ENCODE measurements at places on chromosomes 6 and 20.

DNA sequence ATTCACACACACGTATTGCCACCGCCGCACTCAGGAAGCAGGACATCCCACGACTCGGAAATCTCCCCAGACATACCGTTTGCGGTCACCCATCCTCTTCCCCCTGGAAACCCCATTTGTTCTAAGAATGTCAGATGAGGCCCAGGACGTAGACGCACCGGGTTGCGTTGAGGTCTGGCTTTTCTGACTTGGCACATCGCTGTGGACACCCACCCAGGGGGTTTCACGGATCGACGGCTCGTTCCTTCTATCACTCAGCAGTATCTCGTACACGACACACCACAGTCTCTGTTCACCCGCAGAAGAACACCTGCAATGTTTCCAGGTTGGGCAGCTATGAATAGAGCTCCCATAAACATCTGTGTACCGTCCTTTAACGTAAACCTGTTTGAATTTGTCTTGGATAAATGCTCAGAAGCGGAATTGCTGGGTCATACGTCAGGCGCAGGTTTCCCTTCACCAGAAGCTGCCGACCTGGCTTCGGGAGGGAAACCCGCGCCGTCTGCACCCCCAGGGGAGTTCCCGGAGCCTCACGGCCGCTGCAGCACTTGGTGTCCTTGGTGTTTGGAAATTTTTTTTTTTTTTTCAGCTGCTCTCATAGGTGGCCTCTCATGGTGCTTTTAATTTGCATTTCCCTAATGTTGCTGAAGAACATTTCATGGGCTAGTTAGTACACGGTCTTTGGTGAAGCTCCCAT, 9.3 kb upstream of the EEF1A2 start:
- DNase-seq = no peak

DNA sequence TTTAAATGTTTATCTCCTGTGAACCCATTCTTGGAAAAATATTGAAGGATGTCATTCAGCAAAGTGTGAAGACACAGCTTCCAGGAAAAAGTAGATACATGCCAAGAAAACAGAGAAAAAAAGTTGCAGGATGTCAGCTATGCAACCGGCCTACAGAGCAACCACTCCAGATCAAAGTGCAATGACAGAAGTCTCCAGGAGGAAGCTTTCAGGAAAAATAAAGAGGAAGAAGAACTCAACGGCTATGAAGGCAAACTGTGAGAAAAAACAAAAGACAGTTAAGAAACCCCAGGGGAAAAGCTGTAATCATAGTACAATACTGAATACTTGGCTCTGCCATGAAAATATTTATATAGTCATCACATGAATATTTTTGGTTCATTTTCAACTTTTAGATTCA, 30.6 kb downstream of the REPS1 start:
- DNase-seq = no peak

DNA sequence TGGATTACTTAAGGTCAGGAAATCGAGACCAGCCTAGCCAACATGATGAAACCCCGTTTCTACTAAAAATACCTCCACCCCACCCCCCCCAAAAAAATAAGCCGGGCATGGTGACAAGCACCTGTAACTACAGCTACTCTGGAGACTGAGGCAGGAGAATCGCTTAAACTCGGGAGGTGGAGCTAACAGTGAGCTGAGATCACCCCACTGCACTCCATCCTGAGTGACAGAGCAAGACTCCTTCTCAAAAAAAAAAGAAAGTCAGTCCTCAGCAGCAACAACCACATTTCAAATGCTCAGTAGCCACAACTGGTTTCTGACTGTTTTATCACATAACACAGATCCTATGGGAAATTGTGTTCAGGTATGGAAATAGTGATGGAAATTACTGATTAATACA, 135.3 kb downstream of the HFE start:
- no peak for DNase-seq

- no peak for DNase-seq
Measured at GRCh38 chr20:47241345-47241781, 115.1 kb downstream of the ZMYND8 start.

- DNase-seq = no peak
Measured at GRCh38 chr20:48957053-48957481, 35.6 kb downstream of the ARFGEF2 start.

DNA sequence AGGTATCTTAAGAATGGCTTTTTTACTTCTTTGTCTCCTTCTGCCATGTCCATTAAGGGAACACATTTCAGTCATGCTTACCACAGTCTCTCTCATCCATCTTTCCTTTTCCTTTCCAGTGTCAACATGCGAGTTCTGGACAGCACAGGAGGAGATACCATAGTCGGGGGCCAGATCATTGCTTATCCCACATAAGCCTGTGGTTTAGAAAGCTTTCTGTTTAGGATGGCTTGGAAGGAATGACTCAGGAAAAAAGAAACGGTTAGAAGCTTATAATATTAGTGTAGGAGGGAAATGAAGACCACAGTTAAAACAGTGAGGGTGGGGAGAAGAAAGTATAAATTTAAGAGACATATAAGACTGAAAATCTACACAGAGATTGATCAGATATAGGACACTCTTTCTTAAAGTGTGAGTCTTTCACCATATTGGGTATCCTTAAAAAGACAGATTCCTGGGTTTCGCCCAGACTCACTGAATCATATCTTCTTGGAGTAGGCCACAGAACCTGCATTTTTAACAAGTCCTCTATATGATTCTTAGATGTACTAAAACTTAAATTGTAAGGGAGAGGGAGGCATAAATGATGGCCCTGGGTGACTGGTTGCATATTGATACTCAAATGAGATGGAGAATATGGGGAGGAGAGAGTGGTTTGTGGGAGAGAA, 36.1 kb downstream of the DSE start:
- no peak for DNase-seq

GRCh38 chr6:3159805-3160781, 2.7 kb upstream of the TUBB2A start:
- no peak for DNase-seq

GRCh38 chr20:50013976-50014375, 31.2 kb downstream of the SNAI1 start:
- DNase-seq = no peak

DNA sequence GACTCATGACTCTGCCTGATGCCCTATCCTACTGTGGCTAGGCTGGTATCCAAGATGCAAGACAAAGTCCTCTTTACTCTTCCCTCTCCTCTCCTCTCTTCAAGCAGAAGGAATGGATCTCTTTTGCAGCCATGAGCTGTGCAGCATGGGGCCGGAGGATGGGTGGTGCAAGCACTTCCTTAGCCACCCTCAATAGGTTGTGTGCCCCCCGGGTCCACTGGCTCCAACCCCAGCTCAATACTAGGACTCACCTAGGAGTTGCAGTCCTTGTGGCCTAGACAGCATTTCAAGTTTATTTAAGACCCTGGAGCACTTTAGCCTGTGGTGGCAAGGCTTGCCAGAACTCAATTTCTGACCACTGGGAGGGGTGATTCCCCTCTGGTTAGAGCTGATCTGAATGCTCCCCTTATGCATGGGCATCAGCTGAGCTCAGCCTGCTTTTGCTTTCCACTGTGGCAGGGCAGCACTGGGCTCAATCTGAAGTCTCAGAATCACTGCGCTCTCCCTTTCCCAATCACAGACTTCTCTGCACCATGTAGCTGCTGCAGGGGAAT, 29.0 kb upstream of the GRM4 start:
- no peak for DNase-seq

DNA sequence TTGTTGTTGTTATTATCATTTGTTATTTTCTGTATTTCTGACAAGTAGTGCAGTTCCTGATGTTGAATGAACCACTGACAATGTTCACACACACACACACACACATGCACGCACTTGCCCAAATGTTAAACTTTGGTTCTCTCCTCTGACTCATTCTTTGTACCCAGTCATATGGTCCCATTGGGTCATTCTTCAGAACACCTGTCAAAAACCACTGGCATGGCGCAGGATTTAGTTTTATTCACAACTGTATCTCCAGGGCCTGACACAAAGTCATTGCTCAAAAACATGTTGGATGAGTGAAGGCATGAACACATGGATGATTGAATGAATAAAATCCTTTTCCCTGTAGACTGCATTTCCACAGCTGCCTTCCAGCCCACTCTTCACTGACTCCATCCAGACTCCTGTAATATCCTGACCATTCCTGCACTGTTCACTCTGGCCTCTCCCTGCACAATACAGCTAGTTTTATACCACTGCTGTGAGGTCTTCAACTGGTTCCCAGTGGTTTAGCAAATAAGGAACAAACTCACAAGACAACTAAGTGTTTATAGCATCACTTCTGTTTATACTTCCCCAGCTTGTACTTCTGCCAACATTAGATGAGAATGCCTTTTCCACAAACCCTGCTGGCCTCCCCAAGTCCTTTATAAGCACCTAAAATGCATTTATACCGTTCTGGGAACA, 6.9 kb upstream of the CST11 start:
- DNase-seq = no peak

DNA sequence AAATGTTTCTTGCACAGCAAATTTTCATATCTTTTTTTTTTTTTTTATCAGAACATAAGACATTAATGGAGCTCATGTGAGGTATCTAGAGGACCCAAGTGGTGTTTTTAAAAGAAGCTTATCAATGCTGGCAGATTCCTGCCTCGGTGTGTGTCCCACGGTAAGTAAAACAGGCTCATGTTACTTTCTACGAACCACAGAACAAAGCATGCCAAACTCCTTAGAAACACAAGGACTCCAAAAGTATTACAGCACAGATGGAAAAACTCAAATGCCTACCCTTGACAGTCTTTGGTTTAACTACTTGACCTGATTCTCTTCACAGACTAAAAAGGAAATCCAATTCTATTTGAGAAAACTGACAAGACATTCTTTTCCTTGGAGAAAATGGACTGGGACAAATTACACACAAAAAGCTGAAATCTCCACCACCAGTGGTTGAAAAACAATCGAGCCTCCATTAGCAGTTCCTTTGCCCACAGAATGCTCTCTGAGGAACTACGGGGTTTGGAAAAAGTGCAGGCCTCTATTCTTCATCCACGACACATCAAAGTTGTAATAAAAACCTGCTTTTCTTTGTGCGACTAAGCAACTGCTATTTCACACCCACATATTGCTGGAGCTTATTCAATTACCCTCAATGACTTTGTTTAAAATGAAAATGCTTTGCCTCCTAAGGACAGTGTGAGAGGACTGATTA, 5.4 kb downstream of the METTL24 start:
- DNase-seq = no peak

- no peak for DNase-seq
Measured at GRCh38 chr20:4076671-4077070, 61.3 kb upstream of the RNF24 start.

DNA sequence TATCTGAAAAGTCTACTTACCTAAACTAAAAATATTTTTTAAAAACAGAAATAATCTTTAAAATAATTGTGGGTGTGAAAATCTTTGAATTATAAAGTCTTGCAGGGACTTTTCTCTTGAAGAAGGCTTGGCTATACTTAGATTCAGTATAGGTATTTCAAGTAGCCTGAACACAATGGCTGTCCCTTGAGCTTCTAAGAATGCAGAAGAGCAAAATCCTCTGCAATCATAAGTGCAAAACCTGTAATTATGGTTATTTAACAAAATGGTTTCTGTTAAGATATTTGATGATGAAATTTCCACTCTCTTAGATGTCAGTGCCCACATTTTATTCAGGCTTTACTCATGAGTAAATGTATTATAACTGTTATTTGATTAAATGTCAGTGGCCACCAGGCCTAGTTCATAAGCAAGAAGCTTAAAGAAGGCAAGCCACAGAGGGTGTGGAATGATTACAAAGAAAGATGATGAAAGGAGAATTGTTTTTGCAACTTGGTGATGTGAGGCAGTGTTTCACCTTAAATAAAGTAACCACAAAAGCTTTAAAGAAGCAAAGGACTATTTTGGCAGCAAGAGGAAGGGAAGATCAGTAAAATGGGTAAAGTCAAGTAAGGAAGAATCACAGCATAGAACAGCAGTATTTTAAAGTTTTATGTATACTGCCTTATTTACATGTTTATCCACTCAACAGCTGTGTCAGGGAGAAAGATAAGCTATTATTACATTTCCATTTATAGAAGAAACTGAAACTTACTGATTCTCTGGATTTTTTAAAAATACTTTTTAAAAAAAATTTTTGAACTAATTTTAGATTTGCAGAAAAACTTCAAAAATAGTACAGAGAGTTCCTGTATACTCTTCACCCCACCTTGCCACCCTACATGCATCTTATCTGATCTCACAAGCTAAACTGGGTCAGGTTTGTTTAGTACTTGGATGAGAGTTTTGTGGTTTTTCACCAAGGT, 351.2 kb upstream of the RUNX2 start:
- DNase-seq = no peak

DNA sequence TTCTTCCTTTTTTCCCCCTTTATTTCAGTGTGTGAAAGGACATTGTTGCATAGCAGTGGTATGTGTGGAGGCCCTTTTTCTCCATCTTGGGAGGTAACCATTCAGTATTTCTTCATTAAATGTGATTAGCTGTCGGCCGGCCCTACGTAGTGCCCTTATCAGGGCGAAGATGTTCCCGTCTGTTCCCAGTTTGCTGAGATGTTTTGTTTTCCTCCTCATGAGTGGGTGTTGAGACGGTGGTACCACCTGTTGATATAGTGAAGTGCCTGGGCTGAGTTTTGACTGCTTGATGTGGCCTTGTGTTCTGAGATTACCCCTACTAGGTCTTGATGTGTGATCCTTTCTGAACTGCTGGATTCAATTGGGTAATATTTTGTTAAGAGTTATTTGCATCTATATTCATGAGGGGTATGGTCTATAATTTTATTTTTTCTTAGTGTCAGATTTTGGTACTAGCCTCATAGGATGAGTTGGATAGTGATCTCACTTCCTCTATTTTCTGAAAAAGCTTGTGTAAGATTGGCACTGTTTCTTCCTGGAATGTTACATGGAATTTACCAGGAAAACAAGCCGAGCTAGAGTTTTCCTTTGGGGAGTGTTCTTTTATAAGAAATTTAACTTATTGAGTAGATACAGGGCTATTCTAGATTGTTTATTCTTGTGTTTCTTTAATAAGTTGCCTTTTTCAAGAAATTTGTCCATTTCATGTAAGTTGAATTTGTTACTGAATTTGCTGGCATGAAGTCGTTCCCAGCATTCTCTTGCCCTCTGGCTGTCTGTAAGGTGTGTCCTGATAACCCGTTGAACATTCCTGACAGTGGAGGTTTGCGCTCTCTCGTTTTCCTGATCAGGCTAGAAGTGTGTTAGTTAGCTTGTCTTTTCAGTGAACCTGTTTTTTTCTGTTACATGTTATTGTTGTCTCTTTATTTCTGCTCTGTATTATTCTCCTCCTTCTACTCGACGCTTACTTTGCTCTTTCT, 4.3 kb downstream of the MTG2 start:
- DNase-seq = no peak

DNA sequence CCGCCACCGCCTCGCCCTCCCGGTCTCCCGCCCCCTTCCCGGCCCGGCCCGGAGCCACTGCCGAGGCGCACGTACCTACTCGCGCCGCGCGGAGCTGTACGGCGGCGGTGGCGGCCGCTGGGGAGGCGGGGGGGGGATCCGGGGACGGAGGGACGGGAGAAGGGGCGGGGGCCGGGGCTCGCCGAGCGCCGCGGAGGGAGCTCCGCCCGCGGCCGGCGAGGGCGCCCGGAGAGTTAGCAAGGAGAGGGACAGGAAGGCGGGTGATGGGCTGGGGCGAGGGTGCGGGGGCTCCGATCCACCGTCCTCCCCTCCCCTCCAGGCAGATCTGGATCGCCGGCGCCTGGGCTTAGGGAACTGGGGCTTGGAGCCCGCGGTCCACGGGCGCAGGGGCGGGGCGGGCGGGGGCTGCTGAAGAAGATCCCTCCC, 548 bp upstream of the TMEM74B start:
- DNase-seq = peak; percentile 42
